ENCODE measurements at places on chromosomes 11 and 22.
A peak's percentile ranks its signal among the peaks of the same experiment; 100 is the strongest.

DNA sequence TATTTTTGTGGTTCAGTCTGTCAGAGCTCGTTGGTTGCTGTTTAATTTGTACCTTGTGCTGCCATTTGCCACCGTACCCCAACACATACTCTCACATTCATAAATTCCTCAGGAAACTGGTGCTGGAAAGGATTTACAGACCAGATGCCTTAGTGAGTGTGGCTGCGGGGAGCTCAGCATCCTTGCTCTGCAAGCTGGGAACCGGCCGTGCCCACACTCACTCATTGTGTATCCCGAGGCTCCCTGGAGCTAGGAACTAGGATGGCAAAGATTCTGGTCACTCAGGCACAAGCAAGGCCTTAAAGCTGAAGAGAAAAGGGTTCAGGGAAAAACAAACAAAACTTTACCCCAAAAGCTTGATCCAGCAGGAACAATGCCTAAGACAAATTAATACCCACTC lies 64.6 kb upstream of the TTC12 start:
- DNase-seq, result no peak

GRCh38 chr11:108958368-108959104 lies 293.7 kb downstream of the DDX10 start:
- no peak for DNase-seq

- no peak for DNase-seq
Observed at GRCh38 chr11:103368145-103368544, 258.9 kb downstream of the DYNC2H1 start.

GRCh38 chr22:36486619-36487384 lies 5.4 kb upstream of the TXN2 start:
- DNase-seq, result peak; percentile 21

DNA sequence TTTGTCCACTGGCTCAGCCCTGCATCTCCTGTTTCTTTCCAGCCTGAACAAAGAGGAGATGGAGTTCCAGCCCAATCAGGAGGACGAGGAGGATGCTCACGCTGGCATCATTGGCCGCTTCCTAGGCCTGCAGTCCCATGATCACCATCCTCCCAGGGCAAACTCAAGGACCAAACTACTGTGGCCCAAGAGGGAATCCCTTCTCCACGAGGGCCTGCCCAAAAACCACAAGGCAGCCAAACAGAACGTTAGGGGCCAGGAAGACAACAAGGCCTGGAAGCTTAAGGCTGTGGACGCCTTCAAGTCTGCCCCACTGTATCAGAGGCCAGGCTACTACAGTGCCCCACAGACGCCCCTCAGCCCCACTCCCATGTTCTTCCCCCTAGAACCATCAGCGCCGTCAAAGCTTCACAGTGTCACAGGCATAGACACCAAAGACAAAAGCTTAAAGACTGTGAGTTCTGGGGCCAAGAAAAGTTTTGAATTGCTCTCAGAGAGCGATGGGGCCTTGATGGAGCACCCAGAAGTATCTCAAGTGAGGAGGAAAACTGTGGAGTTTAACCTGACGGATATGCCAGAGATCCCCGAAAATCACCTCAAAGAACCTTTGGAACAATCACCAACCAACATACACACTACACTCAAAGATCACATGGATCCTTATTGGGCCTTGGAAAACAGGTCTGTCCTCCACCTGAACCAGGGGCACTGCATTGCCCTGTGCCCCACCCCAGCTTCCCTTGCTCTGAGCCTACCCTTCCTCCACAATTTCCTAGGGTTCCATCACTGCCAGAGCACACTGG lies 5.0 kb downstream of the FTH1 start:
- no peak for DNase-seq

DNA sequence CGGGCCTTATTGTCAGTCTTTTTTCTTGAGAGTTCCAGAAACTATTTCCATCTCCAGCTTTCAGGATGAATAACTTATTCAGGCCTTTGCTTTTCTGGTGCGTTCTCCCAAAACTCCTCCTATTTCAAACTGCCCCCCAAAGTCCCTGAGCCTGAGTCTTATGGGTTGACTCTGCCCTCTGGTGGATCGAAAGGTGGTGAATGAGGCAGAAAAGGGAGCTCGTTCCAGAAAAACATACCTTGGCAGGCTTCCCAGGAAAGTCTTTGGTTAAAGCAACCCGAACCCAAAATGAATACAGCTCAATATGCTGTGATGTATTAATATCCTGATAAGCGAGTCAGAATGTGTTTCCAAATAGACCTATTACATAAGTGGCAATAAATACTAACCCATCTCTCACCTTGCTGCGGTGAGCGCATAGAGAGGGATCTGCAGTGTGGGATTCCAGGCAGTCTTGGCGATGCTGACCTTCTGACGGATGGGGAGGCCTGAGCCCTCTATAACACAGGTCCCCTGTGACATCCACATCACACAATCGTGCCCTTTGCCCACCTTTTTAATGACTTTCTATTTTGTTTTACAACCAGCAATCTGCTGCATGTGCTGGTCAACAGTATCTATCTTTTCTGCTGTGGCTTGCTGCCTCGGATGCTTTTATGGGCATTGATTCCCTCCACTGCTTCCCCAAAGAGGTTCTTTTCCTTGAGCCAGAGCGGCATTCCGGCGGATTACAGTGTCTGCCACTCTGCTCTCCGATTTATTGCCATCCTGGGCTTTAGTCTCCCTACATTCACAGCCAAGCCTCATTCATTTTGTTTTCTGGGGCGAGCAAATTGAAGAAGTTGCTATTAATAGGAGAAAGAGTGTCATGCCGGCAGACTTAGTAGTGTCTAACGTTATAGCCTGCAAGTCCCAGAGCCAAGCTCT lies 756.8 kb downstream of the NTM start:
- DNase-seq, result no peak

DNA sequence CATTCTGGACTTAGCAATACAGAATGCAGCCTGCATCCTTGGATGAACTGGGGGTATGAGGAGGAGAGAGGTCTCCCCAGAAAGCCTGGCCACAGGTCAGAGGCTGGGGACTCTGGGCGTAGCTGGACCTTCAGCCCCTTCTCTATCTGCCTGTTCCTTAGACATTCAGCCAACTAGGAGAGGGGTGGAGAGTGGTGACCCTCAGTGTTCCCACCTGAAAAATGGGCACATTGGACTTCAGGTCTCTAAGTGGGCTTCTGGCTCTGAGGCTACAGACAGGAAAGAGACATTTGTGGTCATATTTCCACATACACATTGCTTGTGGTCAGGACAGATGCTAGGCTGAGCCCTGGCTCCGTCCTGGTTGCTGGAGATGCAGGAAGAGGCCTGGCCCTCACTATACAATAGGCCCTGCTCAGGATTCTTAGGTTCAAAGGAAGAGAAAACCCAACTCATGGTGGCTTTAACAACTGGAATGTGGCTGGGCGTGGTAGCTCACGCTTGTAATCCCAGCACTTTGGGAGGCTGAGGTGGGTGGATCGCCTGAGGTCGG lies 30.1 kb upstream of the CBX7 start:
- no peak for DNase-seq

- no peak for DNase-seq
Observed at GRCh38 chr11:45092404-45092785, 54.0 kb upstream of the PRDM11 start.

DNA sequence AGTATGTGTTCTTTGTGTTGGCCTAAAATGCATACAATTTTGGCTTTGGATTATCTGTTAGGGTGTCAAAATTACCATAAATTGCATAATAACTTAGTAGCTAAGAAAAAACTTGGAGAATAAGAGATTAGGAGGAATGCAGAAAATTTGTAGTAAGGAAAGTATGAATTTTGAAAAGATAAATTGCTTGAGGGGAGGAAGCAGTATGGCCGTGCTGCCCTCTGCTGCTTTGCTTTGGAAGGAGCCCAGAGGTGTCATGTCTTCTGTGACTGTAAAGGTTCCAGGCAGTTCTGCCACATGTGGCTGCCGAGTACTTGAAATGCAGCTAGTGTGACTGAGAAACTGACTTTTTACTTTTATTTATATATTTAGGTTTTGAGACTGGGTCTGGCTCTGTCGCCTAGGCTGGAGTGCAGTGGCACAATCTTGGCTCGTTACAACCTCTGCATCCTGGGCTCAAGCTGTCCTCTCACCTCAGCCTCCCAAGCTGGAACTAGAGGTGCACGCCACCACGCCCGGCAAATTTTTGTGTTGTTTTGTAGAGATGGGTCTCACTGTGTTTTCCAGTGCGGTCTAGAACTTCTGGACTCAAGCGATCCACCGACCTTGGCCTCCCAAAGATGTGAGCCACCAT lies 1.8 kb downstream of the ADSL start:
- peak; percentile 66 for DNase-seq

DNA sequence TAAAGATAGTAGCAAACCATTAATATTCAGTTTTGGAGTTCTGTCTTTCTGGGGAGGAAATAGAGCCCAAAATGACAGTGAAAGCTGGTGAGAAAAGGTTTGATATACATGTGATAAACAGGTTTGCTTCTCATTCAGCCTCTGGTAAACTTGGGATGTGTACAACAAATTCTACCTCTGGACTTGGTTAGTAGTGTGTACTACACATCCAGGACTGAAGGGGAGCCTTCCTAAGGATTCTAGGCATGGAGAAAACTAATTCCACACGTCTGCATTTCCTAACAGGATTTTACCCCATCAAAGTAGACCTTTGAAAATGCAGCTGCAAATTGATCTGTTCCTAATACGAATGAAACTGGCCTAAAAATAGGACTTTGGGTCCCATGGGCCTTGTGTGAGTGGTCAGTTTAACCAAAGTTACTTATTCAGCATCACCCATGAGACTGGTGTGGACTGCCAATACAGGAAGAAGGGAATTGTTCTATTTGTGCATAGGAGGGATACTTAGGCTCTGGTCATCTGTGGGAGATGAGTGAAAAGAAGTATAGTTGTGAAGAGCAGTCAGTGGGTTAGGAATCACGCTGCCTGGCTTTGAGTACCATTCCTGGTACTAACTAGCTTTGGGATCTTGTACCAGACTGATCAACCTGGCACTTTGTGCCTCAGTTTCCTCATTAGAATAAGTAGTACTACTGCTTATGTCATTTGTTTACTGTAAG lies 74.2 kb downstream of the YAP1 start:
- DNase-seq, result no peak

DNA sequence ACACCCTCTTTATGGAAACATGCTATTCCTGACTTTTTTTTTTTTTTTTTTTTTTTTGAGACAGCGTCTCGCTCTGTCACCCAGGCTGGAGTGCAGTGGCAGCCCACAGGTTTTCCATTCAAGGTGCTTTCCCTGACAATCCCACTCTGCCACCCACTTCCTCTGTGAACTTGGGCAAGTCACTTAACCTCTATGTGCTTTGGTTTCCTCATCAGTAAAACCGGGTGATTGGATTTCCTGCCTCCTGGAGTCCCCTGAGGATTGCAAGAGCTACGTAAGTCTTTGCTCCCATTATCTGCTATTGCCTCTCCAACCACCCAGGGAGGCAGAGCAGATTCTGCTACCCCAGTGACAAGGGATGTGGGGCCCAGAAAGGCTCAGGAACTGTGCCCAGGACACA lies 54.1 kb downstream of the CELSR1 start:
- no peak for DNase-seq

GRCh38 chr11:110715541-110715940 lies 3.3 kb upstream of the ARHGAP20 start:
- DNase-seq, result no peak

- DNase-seq, result no peak
Observed at GRCh38 chr11:44817207-44817949, 90.6 kb downstream of the TSPAN18 start.

GRCh38 chr22:38029901-38030300 lies 27.3 kb upstream of the PICK1 start:
- DNase-seq, result no peak

DNA sequence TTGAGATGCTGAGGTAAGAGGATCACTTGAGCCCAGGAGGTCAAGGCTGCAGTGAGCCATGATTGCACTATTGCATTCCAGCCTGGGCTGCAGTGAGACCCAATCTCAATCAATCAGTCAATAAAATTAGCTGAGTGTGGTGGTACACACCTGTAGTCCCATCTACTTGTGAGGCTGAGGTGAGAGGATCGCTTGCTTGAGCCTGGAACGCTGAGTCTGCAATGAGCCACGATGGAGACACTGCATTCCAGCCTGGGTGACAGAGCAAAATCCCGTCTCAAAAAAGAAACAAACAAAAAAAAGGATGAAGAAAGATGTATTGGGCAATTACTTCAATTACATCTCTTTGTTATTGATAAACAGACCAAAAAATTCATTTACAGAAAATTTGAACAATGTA lies 54.5 kb downstream of the MED15 start:
- DNase-seq, result no peak

- peak; percentile 36 for DNase-seq
Observed at GRCh38 chr22:28105413-28105812, 186.4 kb upstream of the PITPNB start.

GRCh38 chr11:131481303-131481702 lies 110.9 kb downstream of the NTM start:
- DNase-seq, result no peak

GRCh38 chr22:50276143-50276542 lies 6.0 kb upstream of the MAPK11 start:
- no peak for DNase-seq

DNA sequence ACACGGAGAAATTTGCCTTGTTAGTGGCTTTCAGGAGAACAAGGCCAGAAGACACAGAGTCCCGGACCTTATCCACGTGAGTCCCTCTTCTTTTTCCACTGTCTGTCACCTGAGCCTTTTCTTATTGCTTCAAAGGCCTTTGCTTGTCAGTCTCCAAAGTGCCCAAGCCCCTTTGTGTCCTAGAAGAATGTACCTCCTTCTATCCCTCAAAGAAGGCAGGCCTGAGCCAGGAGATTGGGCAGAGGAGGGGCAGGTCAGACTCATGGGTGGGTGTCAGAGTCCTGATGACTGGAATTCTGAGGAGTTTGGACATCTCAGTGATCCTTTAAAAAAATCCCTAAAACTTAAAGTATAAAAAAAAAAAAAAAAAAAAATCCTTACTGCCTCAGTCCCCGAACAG lies 299.6 kb upstream of the NCAM1 start:
- DNase-seq, result no peak

DNA sequence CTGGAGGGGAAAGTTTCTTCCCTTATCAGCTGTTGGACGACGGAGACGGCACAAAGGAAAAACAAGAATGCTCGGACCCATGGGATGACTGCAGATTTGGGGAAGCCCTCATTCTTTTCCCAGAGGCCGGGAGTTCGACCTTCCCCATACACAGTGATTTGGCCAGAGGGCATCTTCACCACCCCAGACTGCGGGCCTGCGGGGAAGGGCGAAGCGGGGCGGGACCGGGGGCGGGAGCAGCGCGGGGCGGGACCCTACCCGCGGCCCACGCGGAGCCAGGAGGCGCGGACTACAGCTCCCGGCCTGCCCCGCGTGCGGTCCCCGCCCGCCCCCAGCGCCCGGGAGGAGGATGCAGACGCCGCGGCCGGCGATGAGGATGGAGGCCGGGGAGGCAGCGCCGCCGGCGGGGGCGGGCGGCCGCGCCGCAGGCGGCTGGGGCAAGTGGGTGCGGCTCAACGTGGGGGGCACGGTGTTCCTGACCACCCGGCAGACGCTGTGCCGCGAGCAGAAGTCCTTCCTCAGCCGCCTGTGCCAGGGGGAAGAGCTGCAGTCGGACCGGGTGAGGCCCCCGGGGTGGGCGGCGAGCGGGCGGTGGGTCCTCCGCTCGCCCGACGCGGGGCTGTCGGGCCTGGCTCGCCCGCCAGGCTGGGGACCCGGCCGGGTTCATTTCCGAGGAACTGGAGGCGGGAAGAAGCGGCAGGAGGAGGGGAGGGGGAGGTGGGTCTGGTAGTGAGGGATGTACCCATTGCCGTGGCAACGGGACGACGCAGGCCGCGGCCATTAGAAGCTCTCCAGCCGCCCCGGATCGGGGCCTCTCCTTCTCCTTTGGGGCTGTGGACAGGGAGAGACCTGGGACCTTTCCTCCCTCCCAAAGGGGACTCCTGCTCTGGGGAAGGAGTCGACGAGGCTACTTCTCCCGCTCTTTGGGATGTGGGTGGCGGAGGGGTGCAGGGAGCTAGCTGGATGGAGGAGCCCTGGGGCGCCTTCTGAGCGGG lies at the start of gene KCTD17:
KCTD17 (plus strand) TSS at position 352 of the 995 bp plus-strand sequence; CDS start at position 371, 19 bp downstream.
- DNase-seq, result peak; percentile 81

- DNase-seq, result no peak
Observed at GRCh38 chr22:46546466-46547178, 9.2 kb upstream of the CELSR1 start.
